ENCODE measurements at places on chromosomes 3 and 15.

DNA sequence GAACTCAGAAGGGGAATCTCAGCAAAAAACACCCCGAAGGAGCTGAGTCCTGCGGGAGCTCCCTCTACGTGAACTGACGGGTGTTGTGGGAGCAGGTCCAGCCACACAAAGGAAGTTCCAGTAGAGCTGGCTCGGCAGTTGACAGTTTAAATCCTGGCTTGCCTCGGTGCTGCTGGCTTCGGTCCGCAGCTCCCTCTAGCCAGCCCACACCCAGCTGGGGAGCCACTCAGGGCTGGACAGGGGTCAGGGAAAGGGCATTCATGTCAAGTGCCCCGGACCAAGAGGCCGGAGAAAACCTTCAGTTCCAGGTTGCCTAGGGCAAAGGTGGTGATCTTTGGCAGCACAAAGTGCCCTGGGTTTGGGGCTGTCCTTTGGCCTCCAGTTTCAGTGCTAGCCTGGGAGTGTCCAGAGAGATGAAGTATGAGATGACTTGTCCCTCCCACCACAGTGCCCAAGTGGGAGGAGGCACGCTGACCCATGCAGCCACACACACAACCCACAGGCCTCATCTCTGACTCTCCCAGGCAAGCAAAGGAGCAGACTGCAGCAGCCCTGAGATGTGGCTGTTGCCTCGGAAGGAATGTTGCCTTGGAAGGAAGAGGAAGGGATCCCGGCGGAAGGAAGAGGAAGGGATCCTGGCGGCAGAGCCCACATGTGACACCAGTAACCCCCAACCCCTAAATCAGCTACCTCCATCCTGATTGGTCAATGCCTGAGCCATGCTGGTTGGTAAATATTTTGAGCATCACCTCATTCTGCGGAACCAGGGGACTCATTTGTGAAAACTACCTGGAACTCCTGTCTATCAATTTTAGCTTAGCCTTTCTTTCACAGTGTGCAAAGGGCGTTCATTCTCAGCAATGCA, 13.9 kb upstream of the ANPEP start:
- no peak for DNase-seq

GRCh38 chr3:126159476-126159875, 20.9 kb downstream of the ALDH1L1 start:
- no peak for DNase-seq

- DNase-seq, result peak; percentile 27
Observed at GRCh38 chr15:25863111-25863967, at the start of gene ATP10A. ATP10A (minus strand) TSS chr15:25863327; CDS start chr15:25863096, 231 bp downstream.

- peak; percentile 56 for DNase-seq
Observed at GRCh38 chr15:90087454-90088154, 14.7 kb downstream of the IDH2 start.

GRCh38 chr3:55770077-55770476, 283.0 kb upstream of the WNT5A start:
- DNase-seq, result no peak

DNA sequence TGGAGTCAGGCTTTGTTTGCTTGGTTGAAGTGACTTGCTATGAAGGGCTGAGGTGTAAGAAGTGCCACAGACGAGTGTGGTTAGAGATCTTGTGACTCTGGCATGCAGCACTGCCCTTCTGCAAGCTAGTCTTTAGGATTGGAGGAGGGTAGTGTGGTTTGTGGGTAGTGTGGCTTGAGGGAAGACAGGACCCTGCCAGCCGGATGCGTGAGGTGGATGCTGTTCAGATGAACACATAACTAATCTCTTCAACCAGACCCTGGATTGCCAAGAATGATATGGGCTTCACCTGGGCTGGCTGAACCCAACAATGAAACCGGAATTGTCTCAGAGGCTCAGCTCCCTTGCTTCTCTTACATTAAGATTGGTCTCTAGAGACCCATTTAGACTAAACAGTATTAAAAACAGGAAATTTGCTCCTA, 32.7 kb downstream of the STARD9 start:
- DNase-seq, result no peak

GRCh38 chr3:65713016-65713415, 325.7 kb downstream of the MAGI1 start:
- DNase-seq, result peak; percentile 7

GRCh38 chr3:97949743-97950142, 22.5 kb downstream of the RIOX2 start:
- DNase-seq, result no peak

DNA sequence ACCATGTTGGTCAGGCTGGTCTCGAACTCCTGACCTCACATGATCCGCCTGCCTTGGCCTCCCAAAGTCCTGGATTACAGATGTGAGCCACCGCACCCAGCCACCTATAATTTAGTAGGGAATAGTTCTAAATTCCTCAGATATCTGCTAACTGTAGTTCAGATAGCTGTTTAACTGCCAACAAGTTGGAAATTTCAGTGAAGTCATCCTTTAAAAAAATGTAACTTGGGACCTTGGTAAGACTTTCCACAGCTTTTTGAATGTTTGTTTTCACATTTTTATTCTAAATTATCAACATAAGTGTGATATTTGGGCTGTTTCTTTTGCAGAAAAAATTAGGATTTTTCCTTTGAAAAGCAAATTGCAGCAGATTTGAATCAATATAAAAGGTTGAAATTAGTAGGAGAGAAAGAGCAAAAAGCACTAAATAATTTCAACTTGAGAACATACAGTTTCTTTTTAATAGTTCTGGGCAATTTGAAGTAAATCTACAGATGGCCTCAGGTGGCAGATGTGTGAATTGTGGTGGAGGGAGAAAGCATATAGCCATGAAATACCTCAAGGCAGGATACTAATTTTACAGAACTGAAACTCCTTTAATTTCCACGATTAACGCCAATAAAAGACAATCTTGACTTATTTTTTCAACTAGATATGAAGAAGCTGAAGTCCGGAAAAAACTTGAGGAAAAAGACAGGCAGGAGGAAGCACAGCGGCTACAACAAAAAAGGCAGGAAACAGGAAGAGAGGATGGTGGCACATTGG, 34.3 kb downstream of the USP8 start:
- DNase-seq, result no peak

- DNase-seq, result peak; percentile 68
Observed at GRCh38 chr3:39106851-39107387, 508 bp downstream of the GORASP1 start.

- no peak for DNase-seq
Observed at GRCh38 chr15:60353245-60353920, 44.4 kb downstream of the ANXA2 start.

DNA sequence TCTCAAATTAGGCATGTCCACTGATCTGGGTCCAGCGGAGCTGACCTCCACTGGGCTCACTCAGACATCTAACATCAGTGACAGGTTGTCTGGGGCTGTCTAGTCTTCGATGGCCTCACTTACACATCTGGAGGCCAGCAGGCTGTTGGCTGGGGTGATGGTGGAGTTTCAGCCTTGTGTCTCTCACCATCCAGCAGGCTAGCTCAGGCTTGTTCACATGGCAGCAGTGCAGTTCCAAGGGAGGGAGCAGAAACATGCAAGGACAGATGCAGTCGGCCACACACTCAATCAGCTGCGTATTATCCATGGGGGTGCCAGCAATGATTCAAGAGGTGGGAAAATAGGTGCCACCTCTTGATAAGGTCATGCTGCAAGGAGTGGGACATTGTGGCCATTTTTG, 292.5 kb downstream of the SHQ1 start:
- no peak for DNase-seq

DNA sequence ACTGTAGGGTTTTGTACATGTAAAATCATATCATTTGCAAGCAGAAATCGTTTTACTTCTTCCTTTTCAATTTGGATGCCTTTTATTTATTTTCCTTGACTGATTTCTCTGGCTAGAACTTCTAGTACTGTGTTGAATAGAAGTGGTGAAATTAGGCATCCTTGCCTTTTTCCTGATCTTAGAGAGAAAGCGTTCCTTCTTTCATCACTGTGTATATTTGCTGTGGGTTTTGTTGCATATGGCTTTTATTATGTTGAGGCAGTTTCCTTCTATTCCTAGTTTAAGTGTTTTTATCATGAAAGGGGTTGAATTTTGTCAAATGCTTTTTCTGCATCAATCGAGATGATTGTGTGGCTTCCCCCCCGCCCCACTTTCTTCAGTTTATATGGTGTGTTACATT, 140.9 kb downstream of the ATG7 start:
- DNase-seq, result no peak
